Stimulated activated CD4-positive, alpha-beta T cell treated with anti-CD3 and anti-CD28 coated beads, Interleukin-15, amount 100 ng/mL, for 24 hours (primary cell): ENCODE measurements at places on chromosomes 2 and 18.

DNA sequence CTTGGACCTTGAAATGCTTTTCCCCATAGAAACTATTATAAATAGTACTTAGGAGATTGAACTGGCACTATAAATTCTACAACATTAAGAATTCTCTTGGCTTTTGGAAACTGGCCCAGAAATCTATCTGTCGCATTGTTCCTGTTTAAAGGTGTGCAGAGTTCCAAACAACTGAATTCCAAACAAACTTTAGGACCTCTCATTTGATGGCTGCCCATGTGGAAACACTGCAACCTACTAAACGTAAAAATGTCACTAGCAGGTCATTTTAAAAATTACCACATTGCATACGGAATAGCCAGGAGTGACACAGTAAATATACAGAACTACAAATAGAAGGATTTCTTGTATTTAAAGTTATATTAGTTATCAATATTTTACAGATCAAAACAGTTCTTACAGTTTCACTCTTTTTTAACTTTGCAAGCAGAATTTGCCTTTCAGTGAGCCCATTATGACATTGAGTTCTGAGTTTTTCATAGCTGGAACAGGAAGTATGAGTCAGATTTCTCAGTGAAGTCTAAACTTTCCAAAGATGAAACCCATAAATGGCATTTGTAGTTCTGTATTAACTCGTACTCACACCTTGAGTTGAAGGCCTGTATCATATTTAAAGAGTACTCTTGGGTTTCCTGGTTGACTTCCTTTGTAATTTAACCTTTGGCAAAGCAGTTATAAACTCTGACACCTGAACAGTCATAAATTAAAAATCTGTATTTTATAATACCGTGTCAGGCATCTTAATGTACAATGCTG, 142.3 kb upstream of the BOD1L2 start:
- no peak for DNase-seq

- no peak for DNase-seq
Observed at GRCh38 chr2:167681234-167682015, 566.0 kb downstream of the STK39 start.

DNA sequence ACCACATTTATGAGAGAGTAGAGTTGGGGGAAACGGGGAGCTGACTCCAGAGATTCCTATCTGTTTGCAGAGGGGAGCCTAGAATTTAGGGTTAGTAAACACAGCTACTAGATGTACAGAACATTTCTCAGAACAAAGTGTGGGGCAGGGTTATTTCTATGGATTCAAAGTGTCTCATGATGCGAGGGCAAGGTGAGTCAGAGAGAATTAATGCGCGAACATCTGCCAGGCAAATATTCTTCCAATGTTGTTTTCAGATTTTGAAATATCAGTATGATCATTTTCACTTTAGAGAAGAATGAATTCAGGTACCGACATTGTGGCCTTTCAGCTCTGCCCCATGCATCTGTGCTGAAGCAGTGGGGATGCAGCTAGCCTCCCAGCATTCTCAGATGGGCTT, 2.0 kb upstream of the DSEL start:
- DNase-seq, result no peak

DNA sequence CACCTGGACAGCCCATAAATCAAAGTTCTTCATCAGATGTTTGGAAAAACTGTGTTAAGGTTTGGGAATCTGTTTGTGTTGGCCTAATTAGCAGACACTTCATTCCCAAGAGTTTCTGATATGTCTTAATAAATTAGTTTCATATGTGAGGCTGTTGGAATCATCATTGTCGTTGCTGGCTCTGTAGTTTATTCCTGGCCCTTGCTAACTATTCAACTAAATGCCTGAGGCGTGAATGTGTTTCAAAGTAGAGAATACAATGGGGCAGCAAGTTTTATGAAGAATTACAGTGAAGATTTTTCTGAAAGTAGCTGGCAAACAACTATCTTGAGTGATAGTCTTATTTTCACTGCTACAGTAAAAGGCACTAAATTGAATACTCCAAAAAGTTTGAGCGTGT, 141.1 kb downstream of the PARD3B start:
- no peak for DNase-seq

DNA sequence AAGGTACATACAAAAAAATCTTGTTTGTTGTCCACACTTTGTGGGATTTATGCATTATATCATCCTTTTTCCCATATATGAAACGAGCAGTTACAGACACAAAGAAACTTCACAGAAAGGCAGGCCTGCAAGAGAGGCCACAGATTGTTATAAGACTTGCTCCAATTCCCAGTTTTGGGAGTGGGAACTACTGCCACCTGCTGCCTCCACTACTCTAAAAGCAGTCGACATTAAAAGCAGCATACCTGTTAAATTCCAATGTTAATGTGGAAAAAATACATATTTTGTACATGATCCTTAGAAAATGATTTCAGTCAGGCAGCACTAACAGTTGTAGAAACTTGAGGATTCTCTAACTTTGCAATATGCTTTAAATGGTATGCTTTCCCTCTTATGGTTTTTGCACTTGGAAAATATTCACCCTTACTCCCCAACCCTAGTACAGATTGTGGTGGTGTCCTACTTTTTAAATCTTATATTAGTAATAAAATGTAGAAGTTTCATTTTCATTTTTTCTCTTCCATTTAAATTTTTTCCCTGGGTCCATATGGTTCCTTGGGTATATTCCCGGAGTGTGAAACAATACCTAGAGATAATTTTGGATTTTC, 37.9 kb downstream of the SLC38A11 start:
- DNase-seq, result no peak

- no peak for DNase-seq
Observed at GRCh38 chr2:182499706-182500470, 73.1 kb upstream of the PDE1A start.

DNA sequence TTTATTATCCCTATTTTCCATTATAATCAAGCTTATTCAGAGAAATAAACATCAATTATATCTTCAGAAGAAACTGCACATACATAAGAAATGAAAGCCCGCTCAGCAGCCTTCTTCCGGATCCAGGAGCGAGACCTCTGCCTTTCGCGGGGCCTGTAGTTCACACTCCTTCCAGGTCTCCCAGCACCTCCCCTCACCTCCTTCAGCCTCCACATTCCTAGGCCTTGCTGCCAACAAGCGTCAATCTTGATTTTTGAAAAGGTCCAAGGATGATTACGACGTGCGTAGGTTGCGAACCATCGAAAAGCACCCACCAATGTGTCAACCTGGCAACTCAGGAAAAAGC, 355 bp upstream of the KIDINS220 start:
- no peak for DNase-seq

DNA sequence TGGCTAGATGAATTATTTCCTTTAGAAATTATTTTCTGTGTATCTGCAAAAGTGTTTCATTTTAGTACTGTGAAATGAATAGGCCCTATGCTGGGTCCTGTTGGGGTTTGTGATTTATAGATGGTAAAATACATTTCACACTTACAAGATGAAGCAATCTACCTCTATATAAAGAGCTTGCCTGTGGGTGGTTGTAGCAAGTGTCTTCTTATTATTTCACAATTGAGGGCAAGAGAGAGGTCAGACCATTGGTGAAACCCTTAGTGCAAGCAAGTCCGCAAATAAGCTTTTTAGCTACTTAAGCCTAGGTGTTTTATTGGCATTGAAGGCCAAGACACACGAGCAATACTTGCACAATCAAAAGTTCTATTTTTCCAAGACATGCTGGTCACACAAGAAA, 153.1 kb downstream of the FMNL2 start:
- DNase-seq, result no peak

- DNase-seq, result no peak
Observed at GRCh38 chr2:195700480-195700879, 43.5 kb downstream of the SLC39A10 start.

DNA sequence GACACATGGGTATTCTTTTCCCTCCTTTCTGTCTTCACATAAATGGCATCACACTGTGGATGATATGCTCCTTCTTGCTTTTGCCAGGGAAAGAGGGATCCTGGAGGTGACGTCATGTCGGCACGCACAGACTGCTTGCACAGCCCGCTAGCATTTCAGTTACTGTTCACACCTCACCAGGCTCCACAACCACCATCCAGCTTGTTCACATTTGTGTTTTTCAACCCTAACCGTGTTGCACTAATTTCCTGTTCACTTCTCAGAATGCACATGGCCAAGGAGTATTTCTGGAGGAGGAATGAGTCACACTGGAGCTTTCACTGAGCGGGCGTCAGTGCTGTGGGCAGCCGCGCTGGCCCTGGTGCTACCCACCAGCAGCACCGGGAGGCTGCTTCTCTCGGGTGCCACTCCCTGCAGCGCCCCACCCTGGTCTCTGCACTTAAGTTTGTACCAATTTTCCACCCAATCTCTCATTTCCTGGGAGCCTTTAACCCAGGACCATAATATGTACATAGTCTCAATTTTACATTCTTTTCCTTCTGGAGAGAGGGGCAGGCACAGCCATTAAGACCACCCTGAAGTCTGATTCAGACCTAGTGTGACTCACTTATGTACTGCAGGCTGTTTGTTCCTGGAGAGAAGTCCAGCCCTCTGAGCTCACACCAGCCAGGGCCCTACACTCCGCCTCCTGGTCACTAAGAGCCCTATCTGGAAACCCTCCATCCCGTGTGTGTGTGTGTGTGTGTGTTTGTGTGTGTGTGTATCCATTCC, 65.1 kb downstream of the MBP start:
- DNase-seq, result peak; percentile 80

DNA sequence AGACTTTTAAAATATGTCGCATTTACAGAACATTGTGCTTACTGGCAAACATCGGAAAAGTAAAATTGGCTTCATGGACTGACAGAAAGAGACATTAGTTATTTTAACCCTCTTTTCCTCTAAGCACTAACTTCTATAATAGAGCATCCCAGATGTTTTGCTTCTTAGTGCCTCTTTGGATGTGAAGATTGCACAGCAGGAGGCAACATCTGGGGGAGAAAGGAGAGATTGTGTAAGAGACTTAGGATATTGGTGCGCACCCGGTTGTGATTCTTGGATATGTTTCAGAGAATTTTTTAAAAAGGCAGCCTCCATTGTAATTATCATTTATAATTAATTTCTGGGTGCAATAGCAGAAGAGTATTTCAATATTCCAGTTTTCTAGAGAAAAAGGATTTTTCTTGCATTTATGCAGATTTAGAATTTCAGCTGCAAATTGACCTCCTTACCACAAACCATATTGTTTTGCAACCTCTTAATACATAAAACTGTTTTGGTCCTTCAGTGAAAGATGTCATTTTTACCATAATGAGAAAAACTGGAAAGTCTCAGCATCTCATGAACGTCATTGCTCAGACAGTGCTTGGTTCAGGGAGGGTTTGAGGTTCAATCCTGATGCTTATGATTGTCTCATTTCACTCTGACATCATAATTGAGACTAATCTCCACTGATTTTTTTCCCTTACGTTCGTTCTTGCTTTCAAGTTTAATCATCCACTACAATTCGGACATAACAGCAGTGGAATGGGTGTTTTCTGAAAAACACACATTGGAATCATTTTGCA, 404.3 kb downstream of the ZNF521 start:
- no peak for DNase-seq
